ENCODE measurements at places on chromosomes 6 and 20.

- no peak for DNase-seq
Measured at GRCh38 chr6:25635886-25636317, 16.1 kb upstream of the SCGN start.

- no peak for DNase-seq
Measured at GRCh38 chr6:91106083-91106482, 519.2 kb upstream of the MAP3K7 start.

DNA sequence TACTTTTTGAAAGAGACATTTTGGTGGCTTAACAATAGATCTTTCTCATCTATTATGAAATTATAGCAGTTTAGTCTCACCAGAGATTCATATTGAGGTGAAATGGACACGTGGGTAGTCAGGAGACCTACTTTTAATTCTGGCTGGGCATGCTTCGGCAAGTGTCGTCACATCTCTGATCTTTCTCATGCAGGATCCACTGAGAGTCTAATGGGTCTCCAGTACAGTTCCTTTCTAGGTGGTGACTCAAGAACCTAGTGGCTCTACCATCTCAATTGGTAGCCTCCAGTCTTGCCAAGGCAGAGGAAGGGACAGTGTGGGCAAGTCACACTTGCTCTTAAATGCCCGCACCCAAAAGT lies 94.9 kb downstream of the KCNB1 start:
- DNase-seq: no peak

DNA sequence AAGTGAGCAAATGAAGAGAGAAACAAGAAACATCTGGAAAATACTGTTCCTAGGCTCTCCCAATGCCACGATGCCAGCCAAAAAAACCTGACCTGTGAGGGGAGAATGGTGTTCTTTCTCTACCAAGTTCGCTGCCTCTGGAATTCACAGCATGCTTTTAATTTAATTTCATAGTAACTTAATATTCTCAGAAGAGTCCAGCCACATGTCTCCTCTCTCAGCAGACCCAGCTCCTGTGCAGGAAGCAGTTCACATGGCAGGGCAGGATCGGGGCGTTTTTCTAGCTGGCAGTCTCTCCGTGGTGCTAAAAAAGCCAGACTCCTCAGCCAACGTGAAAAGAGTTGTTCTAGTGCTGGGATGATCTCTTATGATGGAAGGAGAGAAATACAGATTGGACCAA lies 57.5 kb downstream of the BFSP1 start:
- no peak for DNase-seq

Data from left ventricle myocardium inferior (tissue), 1 donor.